EH (cell line): ENCODE measurements at places on chromosomes 4 and X.

DNA sequence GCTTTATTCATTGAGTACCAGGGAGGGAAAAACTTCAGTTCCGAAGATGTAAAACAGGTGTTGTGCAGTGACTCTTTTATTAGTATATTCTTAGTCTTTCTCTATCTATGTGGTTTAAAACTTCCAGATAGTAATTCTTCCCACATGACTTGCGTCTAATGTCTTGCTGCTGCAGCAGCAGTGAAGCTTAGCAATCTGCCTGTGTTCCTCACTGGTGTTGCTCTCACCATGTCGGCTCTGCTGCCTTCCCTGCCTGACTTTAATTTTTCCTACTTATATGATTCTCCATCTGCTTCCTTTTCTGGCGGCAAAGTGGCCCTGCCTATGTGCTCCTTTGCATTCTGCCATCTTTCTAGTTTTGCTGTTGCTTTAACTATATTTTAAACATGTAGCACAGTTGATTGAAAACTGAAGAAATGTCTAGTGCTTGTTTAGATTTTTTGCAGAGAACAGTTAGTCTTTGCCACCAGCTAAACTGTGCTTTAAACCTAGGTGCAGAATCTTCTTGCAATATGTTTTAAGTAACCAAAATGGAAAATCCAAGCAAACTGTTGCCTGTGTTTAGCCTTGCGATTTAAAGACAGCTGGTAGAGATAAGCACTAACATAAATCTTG is 1934.2 kb upstream of the IGFBP7 start:
- DNase-seq: no peak

DNA sequence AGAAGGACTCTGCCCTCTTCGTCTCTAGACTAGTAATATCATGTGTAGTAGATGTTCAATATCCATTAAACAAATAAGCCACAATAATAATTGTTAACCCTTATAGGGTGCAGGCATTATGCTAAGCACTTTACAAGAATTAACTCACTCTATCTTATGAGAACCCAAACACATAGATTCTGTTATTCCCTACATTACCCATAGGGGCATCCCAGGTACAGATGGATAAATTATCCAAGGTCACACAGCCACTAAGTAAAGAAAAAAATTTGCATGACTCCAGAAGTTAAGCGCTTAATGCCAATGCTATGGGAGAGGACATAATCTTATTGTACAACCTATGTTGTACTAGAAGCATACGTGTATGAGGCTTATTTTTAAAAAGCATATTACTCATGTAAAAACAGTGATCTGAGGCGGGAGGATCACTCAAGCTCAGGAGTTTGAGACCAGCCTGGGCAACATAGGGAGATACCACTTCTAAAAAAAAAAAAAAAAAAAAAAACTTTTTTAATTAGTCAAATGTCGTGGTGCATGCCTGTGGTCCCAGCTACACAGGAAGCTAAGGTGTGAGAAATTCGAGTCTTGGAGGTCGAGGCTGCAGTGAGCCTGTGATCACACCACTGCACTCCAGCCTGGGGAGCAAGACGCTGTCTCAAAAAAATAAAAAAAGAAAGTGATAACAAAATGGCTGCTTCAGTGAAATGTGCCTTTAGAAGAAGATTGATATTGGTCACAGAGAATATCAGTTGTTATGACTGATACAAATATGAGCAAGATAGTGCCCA is 13.6 kb downstream of the LDB2 start:
- no peak for DNase-seq

- peak; percentile 32 for DNase-seq
Observed at GRCh38 chr4:158936238-158936637, 166.6 kb upstream of the RAPGEF2 start.

GRCh38 chrX:34656842-34657725 is at the start of gene TMEM47:
Gene TMEM47, minus strand, starts transcription at chrX:34657285. Its CDS starts 256 bp downstream, at chrX:34657029.
- DNase-seq: peak; percentile 82

GRCh38 chr4:154044742-154045485 is 256.0 kb upstream of the SFRP2 start:
- DNase-seq: peak; percentile 34

DNA sequence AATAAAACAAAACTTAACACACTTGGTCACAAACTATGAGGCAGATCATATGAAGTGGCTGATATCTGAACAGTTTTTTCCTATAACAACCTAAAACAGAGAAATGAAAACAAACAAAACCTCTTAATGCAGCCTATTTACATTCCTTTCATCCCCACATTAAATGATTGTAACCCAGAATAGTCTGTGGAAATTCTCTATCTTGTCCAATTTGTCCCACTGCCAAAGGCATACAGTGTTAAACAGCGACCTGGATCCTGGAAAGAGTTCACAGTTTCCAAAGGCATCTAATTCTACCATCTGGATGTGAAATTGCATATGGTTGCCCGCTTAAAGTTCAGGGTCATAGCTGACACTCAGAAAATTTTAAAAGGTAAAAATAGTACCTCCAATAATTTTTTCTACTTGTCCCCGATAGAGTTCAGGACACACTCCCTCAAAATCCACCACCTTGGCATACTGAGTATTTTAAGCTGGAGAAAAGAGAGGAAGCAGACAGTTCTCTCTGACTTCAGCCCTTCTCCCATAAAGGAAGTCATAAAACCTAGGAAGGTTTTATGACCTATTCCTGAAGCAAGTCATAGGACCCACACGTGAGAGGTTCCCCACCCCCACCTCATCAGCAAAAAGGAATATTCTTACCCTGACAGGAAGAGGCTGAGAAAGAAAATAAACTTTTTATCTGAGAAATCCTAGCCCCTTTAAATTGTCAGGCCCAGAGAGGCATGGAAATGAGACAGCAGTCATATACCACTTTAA is 270.2 kb downstream of the PAPSS1 start:
- peak; percentile 4 for DNase-seq

GRCh38 chr4:185018834-185019455 is 655 bp downstream of the HELT start:
- no peak for DNase-seq

DNA sequence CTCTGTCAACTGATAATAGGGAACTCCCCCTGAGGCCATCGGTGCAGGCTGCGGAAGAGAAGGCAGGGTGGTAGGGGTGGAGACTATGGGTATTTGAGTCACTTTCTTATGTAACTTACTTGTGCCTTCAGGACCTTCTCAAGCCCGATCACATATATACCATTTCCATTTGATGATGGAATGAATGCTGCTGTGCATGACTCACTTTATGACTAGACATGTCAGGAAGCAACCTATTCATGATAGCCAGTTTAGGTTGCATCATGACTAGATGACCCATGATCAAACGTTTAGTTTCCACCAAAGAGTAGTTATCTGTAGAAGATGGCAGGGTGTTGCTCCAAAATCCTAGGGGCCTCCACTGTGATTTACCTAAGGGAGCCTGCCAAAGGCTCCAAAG is 435.5 kb downstream of the DTHD1 start:
- no peak for DNase-seq

- no peak for DNase-seq
Observed at GRCh38 chr4:75037252-75037651, 104.3 kb downstream of the PARM1 start.

DNA sequence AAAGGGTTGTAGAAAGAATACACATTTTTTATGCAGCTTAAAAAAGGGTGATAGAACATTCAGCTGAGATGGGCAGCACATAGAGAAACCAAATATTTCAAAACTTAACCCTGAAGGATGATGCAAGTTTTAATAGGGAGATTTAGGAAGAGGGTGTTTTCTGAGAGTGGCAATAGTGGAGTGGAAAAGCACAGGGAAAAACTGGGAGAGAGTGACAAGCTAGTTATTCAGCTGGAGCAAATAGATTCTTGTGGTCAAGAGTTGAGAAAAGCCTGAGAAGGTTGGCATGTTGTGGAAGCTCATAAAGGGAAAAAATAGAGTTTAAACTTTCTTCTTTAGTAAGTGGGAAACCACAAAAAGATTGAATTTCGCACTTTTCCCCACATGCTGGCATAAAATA is 359.6 kb upstream of the PITX2 start:
- peak; percentile 58 for DNase-seq

- no peak for DNase-seq
Observed at GRCh38 chrX:17656035-17656418, 81.3 kb upstream of the SCML1 start.

- no peak for DNase-seq
Observed at GRCh38 chrX:28581522-28581921, 5.7 kb upstream of the IL1RAPL1 start.

- no peak for DNase-seq
Observed at GRCh38 chr4:7235030-7235380, 42.7 kb downstream of the SORCS2 start.

- DNase-seq: no peak
Observed at GRCh38 chr4:151489462-151490203, 80.7 kb downstream of the FHIP1A start.

DNA sequence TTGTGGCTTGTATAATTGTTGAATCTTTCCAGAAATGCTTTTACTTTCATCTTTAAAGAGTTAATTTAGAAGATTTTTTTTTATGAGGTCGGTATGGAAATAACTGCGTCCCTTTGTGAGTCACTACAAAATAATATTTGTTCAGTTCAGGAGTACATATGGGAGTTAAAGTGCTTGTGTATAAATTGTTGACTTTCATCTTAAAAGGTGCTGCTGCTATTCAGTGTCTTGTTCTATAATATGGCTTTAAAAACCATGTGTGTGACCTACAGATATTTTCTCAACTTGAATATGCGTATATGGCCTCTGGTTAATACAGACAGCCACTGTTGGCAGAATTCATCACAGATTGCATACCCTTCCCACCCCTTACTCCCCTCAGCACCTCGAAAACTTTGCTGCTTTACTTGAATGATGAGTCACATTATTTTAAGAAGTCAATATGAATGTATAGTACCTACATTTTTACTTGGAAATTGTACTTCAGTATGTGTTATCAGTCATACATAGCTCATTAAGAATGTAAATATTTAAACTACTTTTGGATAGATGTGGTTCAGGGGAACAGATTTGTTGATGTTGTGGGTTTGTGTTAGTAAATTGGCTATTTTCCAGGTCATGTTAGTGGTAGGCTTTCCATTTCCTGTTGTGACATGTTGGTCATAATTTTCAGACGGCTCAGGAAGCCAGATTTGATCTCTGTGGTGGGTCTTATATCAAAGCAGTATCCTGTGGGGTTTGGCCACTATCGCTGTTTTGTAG is 1.5 kb downstream of the CLCN3 start:
- DNase-seq: peak; percentile 72

GRCh38 chr4:189507060-189507459 is 433.6 kb upstream of the FRG1 start:
- no peak for DNase-seq

DNA sequence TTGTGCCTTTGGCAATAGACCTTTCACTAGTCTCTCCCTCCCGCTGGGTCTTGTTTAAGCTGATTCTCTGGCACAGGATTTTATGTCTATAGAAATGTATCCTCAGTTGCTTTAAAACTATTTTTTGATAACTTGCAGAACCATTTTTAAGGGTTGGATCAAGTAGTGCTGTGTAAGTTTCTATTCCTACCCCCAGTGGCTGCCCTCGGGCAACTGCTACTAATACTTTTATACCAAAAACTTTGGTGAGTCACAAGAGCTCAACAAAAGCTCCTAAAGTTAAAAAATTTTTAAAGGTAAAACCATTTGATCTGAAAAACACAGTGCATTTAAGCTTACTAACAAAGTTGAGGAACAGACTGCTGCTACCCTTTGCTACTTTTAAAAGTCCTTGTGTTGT is 1460.6 kb upstream of the PCDH7 start:
- DNase-seq: no peak

DNA sequence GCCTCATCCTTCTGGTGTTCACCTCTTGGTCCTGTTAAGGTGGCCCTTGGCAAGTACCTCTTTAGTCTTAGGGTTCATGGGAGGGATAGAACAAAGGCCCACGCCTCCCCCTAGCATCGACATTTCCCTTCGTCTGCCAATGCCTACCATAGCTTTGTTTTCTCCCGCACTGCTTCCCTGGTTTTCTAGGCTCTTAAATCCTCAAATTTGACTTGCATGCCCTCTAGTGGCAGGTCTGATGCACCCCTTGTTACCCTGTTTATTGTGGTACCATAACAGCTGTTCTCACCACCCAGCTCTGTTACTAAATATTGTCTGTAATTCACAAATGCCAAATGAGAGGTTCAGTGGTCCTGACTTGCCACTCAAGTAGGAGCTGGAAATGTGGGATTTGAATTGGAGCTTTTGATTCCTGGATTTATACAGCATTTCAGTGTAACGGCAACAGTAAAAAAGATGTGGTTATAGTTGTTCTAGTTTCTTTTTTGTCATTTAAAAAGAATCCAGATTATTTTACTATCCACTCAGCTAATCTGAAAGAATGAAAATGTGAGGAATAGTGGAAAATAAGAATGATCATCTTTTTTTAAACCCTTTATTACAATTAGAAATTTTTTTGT is 100.1 kb downstream of the REPS2 start:
- peak; percentile 59 for DNase-seq

DNA sequence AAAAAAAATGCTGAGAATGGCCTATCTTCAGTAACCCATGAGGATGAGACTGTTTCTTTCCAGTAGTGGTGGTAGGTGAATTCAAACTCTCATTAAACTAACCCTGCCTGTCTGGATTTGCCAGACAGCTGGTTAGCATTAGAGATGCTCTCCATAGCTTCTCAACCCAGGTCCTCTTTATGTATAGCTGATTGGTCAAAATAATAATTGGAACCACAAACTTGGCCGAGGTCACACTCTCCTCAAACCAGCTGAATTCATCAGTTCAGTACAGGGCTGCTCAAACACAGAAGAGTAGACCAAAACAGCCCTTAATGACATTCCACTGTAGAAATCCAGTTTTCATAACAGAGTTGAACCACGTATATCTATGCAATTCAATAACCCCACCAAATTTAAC is 85.3 kb downstream of the HCCS start:
- peak; percentile 34 for DNase-seq

- no peak for DNase-seq
Observed at GRCh38 chr4:119743644-119744043, 115.0 kb upstream of the PDE5A start.

DNA sequence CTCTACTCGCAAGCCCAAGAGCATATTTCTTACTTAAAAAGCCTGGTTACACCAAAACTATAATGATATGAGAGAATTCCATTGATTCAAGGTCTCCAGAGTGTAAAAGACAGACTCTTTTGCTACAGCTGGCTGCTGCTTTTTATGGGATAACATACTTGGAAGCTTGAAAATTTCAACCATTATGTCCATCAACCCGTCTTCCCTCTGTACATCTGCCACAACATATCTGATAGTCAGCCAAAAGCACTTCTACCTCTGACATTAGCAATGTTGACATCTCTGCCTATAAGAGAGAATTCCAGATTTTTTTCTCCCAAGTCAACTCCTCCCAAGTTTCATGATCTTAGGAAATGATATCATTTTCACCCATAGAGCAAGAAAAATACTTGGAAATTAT is 54.4 kb upstream of the IQCM start:
- DNase-seq: peak; percentile 24

DNA sequence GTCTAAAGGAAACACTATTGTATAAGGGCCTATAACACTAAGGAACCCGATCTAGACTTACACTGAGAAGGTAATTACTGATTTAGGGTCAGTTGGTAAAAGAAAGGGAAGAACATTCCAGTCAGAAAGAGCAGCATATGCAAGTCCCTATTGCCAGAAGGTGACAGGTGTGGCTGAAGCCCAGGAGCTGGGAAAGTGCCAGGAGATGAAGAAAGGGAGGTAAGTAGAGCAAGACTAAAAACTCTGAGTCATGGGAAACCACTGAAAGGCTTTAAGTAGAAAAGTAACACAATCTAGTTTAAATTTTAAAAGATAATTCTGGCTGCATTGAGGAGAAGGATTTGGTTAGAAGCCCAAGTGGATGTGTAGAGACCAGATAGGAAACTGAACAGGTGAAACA is 77.7 kb upstream of the INTU start:
- DNase-seq: no peak
